Activated CD4-positive, alpha-beta memory T cell treated with anti-CD3 and anti-CD28 coated beads, Interleukin-2, amount 10 ng/mL, durations not matched to agents 7 days and 5 days (primary cell): ENCODE measurements at places on chromosomes 4 and X.

DNA sequence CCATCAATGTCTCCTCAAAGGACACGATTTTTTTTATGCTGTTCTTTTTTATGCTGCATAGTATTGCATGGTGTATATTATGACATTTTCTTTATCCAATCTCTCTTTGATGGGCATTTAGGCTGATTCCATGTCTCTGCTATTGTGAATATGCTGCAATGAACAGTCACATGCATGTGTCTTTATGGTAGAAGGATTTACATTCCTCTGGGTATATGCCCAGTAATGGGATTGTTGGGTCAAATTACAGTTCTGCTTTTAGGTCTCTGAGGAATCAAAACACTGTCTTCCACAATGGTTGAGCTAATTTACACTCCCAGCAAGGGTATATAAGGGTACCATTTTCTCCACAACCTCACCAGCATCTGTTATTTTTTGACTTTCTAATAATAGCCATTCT is 113.9 kb downstream of the GRIA3 start:
- DNase-seq = no peak

- no peak for DNase-seq
Observed at GRCh38 chr4:168293386-168293975, 25.1 kb downstream of the DDX60 start.

- no peak for DNase-seq
Observed at GRCh38 chrX:30568136-30568535, 9.4 kb downstream of the TASL start.

- no peak for DNase-seq
Observed at GRCh38 chr4:7687796-7688195, 251.9 kb downstream of the AFAP1 start.

DNA sequence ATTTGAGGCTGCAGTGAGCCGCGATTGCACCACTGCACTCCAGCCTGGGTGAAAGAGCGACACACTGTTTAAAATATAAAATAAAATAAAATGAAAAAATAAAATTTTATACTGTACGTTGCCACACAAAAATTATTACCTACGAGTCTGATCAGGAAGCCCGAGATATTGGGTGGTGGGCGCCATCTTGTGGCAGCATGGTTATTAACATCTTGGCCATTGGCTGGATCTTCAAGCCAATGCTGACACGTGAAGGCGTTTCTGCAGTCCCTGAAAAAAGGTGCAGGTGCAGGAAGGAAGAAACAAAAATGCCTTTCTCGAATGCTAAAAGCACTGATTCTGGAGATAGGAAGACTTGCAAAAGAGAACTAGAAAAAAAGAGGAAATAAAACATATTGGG is 4.9 kb upstream of the TLR8 start:
- peak; percentile 69 for DNase-seq

DNA sequence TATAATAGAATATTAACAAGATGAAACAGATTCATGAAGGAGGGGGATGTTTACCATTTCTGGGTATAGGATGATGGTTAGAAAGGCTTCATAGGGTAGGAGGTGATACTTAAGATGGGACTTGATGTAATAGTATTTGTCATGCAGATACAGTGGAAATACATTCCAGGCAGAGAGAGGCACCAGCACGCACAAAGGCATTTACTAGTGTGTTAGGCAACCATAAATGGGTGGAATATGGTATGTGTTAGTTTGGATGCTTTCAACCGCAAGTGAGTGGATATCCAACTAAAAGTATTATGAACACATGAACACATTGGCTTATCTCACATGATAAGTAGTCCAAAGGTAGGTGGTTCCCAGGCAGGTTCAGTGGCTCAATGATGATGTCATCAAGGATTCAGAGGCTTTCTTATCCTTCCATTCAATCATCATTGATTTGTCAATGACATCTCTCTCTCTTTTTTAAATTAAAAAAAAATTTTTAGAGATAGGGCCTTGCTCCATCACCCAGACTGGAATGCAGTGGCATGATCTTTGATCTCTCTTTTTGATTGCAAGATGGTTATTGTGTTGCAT is 12.7 kb upstream of the STARD8 start:
- DNase-seq = no peak

- no peak for DNase-seq
Observed at GRCh38 chrX:130909469-130910136, 6.6 kb upstream of the ENOX2 start.

GRCh38 chr4:169286562-169287301 is 16.0 kb upstream of the SH3RF1 start:
- DNase-seq = no peak

GRCh38 chr4:185840201-185840600 is 28.2 kb upstream of the SORBS2 start:
- no peak for DNase-seq

GRCh38 chrX:38868321-38868720 is 67.1 kb downstream of the MID1IP1 start:
- DNase-seq = no peak

- no peak for DNase-seq
Observed at GRCh38 chrX:34560180-34560579, 96.9 kb downstream of the TMEM47 start.

GRCh38 chrX:75547783-75548182 is 24.9 kb upstream of the ZDHHC15 start:
- no peak for DNase-seq

GRCh38 chr4:26261405-26261804 is 59.4 kb upstream of the RBPJ start:
- DNase-seq = no peak

DNA sequence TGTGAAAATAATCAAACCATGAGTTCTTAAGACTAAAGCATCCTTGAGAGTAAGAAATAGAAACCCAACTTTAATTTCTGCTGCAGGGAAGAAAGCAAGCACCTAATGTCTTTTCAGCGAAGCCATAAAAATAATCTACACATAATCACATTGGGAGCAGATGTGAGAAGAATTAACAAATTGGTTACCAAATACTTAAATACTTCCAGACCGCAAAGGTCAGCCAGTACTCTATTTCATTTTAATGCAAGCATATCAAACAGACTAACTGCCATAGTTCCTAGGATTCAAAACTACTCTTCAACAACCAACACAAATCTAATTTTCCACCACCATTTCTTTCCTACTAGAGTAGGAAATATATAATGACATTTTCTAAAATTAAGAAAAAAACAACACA is 144.8 kb upstream of the SLIT2 start:
- DNase-seq = no peak

DNA sequence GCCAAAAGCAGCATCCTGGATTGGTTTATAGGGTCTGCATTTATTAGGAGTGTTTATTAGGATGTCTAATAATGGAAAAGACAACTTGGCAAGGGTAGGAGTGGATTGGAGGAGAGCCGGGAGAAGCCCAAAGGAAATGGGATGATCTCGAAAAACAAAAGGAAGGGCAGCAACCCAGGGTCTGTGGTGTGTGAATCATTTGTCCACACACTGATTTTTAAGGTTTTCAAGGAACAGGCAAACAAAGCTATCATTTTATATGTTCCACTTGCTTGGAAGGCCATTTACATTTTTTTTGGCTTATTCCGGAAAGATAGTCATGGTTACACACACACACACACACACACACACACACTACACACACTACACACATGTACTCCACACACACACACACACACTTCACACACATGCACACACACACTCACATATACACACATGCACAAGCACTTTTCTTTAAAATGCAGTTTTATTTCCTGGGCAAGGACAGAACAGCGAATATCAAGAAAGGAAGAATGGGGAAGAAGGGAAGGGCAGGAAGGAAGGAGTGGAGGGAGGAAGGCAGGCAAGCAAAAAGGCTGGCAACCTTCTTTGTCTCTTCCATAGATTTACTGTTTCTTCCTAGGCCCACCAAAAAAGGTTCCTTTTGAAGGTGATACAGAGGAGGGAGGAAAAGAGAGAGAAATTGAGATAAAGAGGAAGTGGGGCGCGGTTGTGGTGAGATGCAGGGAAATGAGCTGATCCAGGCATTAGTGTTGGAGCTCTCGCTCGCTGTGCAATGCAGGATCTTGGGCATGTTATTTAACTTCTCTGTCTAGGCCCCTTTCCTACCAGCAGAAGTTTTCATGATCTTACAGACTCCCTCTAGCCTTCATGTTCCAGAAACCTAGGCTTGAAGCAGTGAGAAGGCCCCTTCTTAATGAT is 88.6 kb upstream of the MAML3 start:
- DNase-seq = peak; percentile 42

GRCh38 chrX:88526385-88526784 is 220.6 kb upstream of the CPXCR1 start:
- no peak for DNase-seq

- no peak for DNase-seq
Observed at GRCh38 chrX:39050427-39050826, 249.2 kb downstream of the MID1IP1 start.

- DNase-seq = no peak
Observed at GRCh38 chr4:165929662-165930061, 56.6 kb downstream of the TLL1 start.

DNA sequence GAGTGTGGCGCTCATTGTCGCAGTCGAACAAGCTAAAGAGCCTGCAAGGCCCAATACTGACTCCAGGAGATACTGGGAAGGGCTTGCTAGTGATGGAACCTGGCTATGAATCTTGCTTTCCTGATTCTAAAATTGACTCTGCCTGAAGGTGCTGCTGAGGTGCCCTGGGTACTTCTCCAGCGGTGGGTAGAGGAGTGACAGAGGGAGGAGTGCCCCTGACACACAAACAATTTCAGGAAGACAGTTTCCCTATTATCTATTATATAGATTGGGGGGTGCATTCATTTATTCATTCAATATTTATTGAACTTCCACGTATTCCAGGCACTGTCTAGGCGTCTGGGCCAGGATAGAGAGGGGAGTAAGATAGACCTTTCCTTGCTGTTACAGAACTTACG is 339.2 kb upstream of the GATB start:
- DNase-seq = peak; percentile 33

- no peak for DNase-seq
Observed at GRCh38 chr4:38195486-38195885, 235.3 kb downstream of the PTTG2 start.

DNA sequence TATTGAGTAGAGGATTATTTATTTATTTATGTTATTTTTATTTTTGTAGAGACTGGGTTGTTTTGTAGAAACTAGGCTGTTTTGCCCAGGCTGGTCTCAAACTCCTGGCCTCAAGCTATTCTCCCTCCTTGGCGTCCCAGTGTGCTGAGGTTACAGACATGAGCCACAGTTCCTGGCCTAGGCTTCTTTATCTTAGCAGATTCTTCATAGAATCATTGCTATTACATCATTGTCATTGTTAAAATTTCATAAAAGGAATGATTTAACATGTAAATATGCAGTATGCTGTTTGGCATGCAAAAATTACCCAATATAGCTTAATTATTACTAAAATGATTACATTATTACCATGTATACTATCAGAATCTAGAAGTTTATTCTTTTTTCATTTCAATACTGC is 24.2 kb downstream of the SULT1E1 start:
- DNase-seq = no peak

DNA sequence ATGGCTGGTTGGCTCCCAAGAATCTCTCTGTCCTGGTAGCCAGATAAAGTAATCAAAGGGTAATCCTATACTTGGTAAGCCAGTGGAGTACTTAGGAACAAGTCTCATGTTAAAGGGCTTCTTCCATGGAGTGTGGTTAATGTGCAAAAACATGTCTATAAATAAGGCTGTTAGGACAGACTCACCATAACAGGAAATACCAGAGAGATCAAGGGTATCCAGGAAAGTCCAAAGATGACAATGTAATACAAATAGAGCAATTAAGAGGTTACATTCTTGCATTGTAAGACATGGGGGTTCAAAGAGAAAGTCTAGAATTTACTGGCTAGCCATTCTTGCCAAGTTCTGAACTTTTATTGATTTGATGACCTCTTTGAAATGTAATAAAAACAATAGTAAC is 61.9 kb upstream of the ZCCHC13 start:
- no peak for DNase-seq

GRCh38 chr4:101649790-101650515 is 140.6 kb upstream of the BANK1 start:
- no peak for DNase-seq

- no peak for DNase-seq
Observed at GRCh38 chr4:148061141-148061481, 329.2 kb downstream of the ARHGAP10 start.

- DNase-seq = no peak
Observed at GRCh38 chr4:117986321-117986720, 48.0 kb upstream of the NDST3 start.

- no peak for DNase-seq
Observed at GRCh38 chrX:123217077-123217476, 33.0 kb downstream of the GRIA3 start.

- no peak for DNase-seq
Observed at GRCh38 chr4:84177831-84178542, 321.1 kb downstream of the NKX6-1 start.

- DNase-seq = no peak
Observed at GRCh38 chr4:121192480-121192879, 28.4 kb upstream of the TNIP3 start.

DNA sequence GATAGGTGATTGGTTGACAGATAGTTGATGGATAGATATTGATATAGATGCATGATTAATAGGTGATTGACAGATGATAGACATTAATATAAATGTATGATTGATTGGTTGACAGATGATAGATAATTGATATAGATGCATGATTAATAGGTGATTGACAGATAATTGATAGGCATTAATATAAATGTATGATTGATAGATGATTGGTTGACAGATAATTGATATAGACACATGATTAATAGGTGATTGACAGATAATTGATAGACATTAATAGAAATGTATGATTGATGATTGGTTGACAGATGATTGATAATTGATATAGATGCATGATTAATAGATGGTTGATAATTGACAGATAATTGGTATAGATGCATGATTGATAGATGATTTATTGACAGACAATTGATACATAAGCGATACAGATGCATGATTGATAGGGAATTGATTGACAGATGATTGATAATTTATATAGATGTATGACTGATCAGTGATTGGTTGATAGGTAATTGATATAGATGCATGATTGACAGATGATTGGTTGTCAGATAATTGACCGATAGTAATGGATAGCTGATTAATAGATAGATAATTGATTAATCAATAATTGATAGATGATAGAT is 44.9 kb upstream of the PPP2R3B start:
- DNase-seq = no peak

DNA sequence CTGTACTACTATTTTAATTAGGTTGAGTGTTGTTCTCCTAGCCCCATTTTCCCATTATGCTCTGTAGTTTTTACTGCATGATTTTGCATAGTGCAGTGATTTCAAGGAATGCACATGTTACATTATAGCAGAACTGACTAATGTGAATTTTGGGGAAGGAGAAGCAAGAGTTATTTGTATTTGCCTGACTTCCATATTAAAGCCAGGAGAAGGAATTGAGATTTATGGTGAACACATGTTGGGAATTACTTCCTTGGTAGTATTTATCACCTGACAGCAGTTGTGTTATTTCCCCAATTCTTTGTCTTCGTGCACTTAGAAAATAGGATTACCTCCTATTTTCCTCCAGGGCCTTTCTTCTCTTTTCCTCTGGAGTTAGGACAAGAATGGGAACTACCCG is 3.2 kb downstream of the TMEM144 start:
- no peak for DNase-seq
